ENCODE measurements at places on chromosomes 2 and 18.

DNA sequence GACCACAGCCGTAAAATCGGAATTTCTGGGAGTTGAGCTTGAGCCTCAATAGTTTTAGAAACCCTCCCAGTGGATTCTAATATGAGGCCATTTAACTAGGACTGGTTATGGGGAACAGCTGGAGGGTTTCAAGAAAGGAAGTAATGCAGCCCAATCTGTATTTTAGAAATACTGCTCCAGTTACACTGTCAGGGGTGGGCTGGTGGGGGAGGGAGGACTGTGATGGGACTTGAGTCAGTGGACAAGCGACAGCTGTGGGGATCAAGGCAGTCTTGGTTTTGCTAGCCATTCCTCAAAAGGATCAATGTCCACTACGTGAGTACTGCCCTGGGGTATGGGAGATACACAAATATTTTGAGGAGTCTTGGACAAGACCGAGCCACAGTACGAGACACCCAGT lies 34.8 kb downstream of the ASB1 start:
- DNase-seq, result no peak

DNA sequence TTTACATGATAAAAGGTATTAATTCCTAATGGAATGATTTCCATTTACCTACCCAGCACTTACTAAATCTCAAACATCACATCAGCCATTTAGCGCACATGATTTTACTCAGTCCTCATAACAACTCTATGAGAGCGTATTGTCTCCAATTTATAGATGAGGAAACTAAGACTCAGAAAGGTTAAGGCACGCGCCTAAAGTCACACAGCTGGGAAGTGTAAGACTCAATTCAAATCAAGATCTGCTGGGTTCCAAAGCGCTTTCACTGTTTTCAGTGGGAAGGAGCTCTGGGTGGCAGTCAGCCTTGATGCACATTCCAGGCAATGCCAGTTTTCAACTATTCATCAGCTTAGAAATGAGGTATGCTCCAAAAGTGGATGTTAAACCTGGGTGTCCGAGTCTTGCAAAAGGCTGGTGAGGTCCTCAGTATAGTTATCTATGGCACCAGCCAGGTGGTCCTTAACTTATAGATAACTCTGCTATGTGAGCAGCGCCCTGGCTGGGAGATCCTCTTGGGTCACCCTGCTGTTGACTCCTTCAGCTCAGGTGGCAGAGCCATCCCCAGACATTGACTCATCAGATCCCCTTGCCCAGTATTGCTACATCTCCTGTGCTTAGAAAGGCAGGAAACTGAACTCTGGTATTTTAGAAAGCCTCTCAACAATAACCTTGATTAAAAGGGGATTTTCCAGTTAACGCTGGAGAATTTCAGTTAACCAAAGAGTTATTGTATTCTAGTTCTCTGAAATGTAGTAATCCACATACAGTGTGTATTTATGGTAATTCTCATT lies 47.1 kb downstream of the SLC4A1AP start:
- DNase-seq, result no peak

- no peak for DNase-seq
These were observed 153.6 kb downstream of the UPP2 start for GRCh38 chr2:158255257-158255656.

GRCh38 chr2:160345071-160345764 lies 145.1 kb upstream of the ITGB6 start:
- no peak for DNase-seq

DNA sequence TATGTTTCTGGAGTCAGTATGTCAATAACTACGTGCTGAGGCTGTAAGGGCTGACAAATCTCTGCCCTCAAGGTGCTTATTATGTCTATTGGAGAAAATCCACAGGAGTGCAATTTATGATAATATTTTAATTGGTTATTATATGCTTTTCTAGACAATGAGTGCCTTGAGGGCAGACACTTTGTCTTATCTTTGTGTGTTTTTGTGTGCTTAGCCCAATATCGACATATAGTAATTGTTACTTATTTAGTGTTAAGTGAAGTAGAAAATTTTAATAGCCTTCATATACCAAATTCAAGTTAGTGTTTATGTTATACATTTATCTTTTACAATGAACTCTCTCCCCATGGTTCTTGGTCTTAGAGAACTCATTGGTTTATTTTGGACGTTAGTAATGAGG lies 118.9 kb downstream of the WDR7 start:
- no peak for DNase-seq

DNA sequence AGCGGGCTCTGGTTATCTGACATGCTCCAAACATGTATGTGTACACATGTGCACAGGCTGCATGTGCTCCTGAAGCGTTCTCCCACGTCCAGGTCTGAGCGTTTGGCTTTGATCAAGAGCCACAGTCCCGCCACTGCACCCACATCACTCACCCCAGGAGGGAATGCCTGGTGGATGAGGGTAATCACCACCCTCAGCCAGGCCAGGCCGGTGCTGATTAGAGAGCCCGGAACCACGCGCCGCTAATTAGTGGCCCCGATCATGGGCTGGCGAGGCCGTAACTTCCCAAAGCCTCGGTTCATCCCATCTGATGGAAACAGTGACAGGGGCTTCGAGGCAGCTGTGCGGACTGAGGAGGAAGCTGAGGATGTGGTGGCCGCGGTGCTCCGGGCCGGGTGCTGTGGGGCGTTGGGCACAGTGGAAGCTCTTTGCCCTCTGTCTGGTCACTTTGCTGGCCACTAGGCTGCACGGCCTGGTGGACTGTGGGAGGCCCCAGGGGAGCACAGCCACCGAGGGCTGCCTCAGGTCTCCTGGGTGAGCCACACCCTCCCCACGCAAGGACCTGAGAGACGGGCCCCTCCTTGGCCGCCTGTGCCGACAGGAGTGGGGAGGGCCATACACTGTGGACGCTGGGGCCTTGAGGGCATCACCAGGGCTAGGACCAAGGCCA lies 219.4 kb downstream of the TWIST2 start:
- no peak for DNase-seq

DNA sequence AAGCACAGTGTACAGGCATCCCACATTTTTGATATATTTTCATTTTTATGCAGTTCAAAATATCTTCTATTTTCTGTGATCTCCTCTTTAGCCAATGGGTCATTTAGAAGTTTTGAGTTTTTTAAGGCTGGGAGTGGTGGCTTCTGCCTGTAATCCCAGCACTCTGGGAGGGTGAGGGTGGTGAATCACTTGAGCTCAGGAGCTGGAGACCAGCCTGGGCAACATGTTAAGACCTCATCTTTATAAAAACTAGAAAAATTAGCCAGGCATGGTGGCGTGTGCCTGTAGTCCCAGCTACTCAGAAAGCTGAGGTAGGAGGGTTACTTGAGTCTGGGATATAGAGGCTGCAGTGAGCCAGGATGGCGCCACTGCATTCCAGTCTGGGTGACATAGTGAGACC lies 17.8 kb downstream of the UBR3 start:
- DNase-seq, result no peak

GRCh38 chr2:166334805-166335204 lies 40.9 kb downstream of the SCN9A start:
- no peak for DNase-seq

GRCh38 chr2:191029280-191029950 lies 15.4 kb upstream of the STAT1 start:
- no peak for DNase-seq

DNA sequence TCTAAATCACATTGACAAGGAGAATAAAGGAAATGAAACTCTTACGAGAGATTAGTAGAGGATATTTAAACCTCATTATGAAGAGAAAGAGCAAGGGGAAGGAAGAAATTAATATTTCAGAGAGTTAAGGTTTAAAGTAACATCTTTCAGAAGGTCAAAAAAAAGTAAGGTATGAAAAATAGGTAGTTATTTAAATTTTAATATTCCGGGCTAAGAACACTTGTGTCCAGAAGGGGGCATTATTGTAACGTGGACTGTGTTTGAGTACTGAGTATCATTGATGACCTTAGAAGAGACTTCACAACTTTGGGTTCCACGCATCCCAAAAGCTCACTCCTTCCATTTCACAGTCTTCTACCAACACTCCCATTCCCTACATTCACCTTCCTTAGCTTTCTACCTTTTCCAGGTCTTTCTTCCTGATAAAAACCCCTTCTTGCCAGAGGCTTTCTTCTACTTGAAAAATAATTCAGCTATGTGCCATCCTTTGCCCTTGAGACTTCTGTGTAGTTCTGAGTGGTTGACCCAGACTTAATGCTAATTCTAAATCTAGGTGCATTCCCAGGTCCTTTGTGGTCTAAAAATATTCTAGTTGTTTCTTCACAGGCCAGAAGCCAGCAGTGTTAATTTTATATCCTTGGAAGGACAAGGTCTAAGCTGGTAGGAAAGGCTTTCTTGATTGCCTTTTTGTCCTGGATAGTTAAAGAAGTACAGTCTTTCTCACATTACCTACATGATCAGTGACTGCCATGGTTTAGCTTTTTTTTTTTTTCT lies 16.5 kb downstream of the DYNC1I2 start:
- no peak for DNase-seq

DNA sequence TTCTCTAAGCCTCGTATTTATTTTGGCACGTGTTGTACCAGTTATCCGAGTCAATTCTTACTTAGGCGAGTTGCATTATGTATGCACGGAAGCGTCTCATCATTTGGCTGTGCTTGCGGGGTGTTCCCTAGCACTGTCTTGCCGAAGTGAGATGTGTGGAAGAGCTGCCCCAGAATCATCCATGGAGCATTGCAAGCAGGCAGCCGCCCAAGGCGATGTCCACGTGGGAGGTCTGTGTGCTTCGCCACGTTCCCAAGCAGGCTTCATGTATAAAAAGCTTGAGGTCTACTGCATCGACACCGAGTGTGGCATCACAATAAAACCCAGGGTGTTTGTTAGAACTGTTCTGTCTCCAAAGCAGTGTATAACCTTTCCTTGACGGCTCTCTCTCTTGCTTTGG lies 849.9 kb downstream of the DCDC2C start:
- DNase-seq, result no peak

DNA sequence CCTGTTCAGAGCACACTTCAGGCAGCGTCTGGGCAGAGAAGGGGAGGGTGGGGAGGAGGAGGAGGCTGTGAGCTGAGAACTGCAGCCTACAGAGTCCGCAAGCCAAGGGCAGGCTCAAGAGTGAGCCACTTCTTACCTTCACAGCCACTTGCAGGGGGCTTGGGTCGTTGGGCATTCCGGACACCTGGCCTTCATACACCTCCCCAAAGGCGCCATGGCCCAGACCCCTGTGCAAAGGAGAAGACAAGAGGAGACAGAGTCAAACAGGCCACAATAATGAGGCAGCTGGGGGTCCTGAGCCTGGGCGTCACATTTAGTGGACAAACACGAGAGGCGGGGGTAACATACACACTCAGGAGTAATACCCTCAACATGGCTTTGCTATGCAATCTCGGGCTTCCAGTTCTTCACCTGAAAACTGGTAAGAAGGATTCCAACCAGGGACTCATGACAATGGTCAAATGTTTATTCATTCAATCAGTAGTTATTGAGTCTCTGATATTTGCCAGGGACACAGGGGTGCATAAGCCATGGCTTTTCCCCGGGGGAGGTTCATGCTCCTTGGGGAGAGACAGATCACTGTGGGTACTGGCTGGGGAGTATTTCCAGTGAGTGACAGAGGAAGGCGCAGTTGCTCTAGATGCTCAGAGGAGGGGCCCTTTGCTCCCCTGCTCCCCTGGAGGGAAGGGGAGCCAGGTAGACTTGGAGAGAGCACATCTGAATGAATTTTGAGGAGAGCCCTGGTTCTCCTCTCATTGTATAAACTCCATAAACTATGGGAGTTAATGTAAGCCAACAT lies 107.4 kb downstream of the CLIP4 start:
- no peak for DNase-seq

DNA sequence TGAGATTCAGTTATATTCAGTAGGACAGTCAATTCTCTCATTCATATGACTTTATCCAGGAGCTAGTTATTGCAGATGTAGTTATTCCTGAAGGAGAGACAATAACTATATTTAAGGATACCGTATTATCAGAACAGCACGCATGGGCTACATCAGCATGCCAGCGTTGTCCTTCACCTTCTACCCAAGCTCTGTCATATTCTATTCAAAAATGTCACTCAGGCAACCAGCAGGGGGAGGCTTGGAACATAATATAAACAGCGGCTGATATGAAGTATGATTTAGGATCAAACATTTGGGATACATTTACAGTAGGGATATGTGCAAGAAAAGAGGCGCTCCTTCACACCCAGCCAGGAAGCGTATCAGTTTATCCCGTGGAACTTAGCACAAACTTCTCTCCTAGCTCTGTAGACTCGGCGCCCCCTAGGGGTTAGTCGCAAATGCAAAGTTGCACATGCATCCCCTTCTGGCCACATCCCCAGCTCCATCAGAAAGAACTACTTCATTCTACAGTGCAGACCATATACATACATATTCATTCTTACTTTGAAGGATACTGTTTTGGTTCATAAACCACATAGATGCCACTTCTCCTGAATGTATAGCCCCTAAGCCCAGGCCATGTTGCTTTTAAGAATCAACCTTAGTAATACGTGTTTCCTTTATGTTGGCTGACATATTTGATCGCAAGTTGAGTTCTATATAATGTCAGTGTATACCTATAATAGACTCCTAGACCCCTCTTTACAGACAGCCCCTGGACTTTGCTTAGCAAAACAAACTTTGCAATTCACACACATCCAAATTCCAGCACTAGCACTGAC lies 759.4 kb downstream of the ADCYAP1 start:
- DNase-seq, result peak; percentile 82

DNA sequence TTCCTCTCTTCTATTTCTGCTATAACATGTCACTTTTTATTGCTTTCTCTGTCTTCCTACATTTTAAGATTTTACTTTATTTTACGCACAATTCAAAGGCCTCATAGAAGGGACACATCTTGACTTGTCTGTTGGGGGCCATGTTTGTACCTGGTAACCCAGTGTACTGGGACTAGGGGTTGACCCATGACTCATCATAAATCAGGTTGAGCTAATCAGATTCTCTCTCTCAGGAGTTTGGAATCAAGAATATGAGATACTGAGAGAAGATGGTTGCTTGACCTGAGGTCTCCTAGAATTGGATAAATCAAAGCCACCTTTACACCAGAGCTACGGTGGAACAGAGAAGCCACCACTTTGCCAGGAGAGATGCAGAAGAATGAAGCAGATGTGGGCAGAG lies 153.0 kb downstream of the UXS1 start:
- no peak for DNase-seq

- DNase-seq, result no peak
These were observed 9.6 kb downstream of the PTGR3 start for GRCh38 chr18:75199327-75199726.

DNA sequence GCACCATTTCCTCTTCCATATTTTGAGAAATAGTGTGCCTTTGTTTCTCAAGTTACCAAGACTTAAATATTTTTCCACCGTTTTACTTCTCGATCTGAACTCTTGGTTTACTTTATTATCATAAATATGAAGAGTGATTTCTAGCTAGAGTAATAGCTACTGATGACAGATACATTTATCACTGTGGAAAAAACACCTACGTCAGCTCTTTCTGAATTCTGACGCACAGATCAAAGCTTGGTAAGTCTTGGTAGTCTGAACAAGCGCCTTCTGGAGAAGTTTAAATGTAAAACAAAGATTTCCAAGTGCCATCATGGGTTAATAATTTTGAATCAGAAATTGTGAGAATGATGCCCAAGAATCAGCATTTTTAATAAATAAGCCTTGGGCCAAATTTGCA lies 367.7 kb downstream of the DPP10 start:
- no peak for DNase-seq

DNA sequence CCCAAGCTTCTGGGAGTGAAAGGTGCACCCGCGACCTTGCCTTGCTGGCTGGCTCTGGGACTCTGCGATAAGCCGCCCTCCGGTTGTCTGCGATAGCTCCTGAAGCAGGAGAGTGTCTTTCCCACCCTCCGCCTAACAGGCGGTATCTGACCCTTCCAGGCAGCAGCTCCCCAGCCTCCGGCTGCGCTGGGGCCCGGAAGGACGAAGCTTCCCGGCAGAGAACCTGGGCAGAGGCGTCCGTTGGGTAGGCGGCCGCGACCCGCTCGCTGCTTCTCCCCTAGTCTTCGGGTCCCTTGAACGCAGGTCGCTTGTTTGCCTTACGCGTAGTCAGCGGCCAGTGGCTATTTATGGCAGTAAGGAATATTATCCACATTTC lies 446 bp upstream of the RHBDD1 start:
- peak; percentile 63 for DNase-seq

Measured in glutamatergic neuron (in vitro differentiated cells).